ENCODE measurements at places on chromosomes 7 and 10.
A peak's percentile ranks its signal among the peaks of the same experiment; 100 is the strongest.

- DNase-seq, result no peak
These were observed 119.8 kb downstream of the FAM107B start for GRCh38 chr10:14654821-14655382.

DNA sequence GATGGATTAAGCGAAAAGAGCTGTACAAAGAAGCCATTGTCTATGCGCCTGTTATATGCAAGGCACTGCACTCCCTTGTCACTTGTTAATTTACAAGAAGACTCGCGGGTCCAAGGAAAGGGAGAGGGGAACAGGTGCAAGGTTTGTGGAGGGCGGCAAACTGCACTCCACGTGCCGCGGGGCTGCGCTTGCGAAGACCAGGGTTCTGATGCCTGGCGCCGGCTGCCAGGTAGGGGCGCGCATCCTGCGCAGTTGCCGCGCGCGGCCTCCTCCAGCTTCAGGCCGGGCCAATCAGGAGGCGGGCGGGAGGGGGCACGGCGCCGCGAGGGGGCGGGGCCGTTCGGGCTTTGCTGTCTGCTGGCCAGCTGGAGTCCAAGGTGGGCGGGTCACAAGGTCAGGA, 140.6 kb upstream of the PALS2 start:
- DNase-seq, result no peak

- DNase-seq, result peak; percentile 9
These were observed 126.5 kb upstream of the UNC5B start for GRCh38 chr10:71085689-71086438.

DNA sequence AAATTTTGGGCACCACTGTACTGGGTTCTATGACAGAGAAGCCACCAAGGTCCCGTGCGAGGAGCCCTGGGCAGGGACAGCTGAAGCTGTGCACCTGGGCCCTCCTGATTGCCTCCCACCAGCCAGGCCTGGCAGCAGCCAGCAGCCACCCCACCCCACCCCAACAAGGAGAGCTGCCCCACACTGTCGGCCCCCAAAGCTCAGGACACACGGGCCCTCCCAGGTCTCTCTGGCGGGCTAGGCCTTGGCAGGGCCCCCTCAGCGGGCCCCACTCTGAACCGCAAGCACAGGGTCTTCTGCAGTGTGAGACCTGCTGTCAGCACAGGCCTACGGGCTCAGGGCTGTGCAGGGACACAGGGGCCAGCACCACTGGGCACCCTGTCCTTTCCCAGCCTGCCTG, 5.5 kb downstream of the GPR146 start:
- no peak for DNase-seq

DNA sequence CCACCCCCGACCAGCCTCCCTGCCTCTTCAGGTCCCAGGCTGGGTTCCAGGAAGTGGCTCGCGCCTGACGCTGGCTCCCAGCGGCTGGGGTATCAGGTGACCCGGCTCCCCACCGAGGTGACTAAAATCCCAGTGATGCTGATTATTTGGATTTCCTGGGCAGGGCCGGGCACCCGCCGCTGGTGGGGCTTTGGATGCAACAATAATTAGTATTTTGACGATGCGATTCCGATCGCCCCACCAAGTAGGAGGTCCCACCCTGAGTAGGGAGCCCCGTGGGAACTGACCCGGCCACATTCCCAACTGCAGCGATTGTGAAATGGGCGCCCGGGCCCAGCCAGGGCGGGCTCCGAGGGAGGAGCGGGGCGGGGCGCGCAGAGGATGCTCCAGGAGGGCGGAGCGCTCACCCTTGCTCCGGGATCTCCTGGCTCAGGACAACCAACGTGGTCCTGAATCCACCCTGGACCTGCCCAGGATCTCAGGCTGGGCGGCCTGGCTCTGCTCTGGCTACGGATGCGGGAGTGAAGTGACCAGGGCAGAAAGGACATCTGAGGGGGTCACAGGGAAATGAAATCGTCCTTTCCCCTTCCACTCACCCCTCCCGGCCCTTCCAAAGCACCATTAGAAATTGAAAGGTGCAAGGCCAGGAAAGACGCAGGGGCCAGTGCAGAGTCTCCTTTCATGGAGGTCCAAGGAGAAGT, 32.6 kb downstream of the DUSP5 start:
- DNase-seq, result no peak

- no peak for DNase-seq
These were observed 34.5 kb downstream of the TSPAN14 start for GRCh38 chr10:80488539-80489066.

GRCh38 chr10:131802996-131803395, 97.8 kb upstream of the PPP2R2D start:
- DNase-seq, result no peak

DNA sequence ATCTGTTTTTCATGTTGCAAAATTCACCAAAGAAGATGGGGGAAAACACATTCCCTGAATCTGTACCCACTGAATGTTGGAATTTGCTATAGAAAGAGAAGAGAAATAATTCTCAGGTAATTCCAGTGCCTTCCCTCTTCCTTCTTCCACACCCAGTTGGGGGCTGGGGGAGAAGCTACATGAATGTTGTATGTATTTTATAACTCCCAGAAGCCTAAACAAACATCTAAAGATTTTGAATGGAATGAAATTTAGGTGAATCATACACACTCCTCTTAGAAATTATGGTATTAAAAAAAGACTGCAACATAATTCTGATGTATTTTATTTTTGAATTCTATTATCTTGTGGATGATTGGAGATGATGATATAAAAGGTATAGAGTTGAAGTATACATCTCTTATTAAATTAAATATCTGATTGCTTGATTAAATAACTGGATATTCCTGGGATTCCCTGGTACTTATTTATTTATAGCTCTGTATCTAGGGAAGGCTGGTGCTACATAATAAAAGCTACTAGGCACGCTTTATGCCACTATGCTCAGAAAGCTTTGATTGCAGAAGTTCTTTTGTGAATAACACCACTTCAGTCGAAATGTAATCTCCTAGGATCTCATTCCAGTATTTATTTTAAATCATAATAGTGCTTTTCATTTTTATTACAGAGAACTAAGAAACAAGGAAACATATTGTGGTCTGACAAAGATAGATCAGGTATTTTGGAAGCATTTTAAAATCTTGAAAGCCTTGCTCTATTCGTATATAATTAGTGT, 98.5 kb downstream of the MCU start:
- DNase-seq, result no peak

DNA sequence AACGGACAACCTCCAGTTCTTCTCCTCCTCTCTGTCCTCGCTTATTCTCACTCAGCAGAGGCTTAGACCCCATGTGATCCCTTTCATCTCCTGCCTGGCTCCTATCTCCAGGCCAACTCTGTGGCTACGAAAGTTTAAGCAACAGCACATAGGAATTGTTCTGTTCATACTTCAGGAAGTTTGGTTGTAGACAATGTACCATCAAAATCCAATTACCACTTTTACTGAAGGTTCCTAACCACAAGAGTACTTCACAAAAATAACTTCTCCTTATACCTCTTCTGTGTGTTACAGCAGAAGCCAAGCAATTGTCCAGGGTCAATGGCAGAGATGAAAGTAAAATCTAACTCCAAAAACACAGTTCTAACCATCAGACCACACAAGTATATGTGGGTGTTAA, 80.0 kb downstream of the SLC25A13 start:
- DNase-seq, result no peak

- no peak for DNase-seq
These were observed 43.2 kb downstream of the CHST3 start for GRCh38 chr10:72007246-72007892.

DNA sequence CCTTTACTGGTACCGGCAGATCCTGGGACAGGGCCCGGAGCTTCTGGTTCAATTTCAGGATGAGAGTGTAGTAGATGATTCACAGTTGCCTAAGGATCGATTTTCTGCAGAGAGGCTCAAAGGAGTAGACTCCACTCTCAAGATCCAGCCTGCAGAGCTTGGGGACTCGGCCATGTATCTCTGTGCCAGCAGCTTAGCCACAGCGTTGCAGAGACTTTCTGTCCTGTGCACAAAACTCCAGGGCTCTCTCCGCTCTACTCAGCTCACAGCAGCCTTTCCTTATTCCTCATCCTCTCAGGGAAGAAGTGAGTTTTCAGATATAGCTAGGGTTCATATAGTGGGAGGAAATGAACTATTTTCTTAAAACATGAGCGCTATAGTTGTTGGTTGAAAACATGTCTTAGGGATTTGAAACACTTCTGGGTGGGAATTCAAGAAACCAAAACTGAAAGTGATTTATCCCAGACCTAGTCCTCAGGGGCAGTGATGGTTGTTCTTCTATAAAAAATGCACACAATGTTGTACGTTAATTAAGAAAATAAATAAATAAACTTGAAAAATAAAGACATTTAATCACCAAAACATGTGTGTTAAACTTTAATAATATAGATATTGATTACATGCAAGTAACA, 150.2 kb upstream of the PRSS58 start:
- DNase-seq, result no peak

DNA sequence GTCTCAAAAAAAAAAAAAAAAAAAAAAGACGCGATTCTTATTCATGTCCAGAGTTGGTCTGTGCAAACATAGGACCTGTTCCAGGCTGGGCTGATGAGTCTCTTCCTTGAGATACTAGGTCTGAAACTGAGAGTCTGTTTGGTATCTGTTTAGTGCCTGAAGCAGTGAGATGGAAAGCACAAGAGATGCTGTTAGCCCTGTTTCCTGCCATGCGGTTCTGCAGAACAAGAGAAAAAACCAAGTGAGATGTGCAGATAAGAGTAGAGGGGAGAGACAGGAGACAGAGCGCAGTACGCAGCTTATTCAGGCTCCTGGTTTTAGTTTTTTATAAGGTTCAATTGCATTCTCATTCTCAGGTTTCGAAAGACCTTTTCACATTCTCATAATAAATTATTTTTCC, 85.8 kb upstream of the PRKCQ start:
- DNase-seq, result no peak

DNA sequence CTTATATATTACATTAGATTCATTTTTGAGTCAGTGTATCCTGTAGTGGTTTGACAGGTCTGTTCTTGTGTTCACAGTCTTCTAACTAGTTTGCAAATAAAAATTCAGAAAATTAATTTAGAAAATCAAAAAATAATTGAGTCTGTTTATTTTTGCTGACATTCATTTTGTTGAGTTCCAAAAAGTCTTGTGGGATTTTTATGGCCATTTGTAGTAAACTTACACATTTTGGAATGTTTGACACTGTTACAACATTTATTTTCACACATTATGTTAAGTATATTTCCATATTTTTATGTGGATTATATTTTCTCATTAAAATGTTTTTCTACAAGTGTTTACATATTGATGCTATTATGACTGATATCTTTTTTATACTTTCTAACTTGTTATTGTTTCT, 16.4 kb downstream of the RABGEF1 start:
- DNase-seq, result no peak

DNA sequence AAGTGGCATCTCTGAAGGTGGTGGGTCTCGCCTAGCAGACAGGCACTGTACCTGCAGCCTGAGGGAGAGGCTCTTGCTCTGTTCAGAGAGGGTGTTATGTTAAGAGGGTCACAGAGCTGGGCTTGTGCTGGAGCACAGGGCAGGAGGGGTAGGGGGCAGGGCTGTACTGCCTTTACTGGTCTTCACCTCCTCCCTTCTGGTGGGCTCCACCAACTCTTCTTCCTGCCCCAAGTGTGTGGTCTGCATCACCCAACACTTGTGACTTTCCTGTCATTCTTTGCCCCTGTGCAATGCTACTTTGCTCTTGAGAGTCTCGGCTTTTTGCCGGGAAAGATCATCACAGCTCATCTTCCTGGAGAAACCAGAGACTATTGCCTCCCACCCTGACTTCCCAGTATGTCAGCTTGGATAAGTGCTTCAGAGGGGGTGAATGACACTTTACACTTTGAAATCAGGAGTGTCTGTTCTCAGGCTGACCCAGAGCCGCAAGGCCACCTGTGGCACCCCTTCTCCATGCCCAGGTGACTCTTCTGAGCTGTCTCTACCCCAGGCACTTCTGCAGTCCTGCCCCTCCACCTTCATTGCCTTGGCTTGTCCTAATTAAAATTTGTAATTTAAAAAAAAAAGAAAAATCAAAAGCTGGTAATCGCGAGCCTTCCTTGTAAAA, 38.4 kb upstream of the IKZF1 start:
- no peak for DNase-seq

GRCh38 chr7:150379441-150380379, 580 bp downstream of the ZNF775 start:
- DNase-seq, result no peak

DNA sequence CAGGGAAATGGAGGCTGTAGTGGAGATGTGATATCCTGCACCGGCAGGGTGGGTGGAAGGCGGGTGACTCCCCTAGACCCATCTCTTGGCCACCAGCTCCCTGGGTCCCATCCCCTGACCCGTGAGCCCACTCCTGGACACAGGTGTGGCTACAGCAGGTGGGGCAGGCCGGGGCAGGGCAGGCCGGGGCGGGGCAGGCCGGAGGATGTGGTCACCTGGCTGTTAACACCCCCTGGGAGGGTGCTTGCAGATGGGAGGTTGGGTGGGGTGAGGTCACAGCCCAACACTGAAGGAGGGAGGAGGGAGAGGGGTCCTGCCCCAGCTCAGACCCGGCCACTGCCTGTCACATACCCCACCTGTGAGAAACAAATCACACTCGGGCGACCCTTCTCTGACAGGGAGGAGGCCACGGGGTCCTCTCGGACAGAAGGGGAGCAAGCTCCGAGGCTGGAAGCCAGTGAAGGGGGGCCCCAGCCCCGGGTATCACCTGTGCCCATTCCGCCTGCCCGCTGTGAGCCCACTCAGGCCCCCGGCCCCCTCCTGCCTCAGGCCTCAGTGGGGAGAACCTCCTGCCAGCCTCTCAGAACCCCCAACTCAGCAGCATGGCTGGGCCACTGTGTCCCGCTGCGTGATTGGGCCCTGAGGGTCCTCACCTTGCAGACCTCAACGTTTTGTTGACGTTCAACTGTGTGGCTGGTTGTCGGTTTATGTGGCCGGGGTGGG, 74.0 kb downstream of the MICALL2 start:
- DNase-seq, result no peak

DNA sequence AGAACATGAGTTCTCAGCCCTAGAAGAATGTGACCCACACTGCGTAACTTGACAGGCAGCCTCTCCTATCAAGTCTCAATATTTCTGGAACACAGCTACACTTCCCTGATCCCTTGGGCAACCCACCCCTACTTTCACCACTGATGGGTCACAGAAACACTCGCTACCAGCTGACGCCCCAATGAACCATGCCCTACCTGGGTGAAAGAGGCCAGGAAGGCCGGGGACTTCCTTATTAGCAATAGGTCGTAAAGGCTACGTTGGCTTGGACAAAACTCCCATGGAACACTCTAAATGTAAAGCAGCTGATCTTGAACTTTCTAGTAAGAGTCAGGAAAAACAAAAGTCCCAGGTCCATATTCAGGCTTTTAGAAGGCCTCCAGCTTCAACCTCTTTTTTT, 202.3 kb upstream of the KCTD7 start:
- DNase-seq, result no peak

DNA sequence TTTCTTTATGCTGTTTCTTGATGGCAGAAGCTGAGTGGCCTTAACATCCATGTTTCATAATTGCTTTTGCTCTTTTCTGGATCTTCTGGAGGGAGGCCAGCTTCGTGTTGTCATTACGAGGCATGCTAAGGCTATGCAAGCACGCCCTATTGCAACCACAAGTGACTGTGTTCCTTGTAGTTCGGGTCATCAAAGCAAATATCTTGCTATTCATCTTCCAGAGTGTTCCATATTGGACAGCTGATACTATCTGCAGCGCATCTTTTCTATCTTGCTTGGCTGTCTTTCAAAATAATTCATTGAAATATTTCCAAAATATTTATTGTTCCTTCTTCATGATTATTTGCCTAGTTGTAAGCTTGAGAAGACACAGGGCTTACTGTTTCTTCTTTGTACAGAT, 5.0 kb downstream of the EPHB6 start:
- DNase-seq, result no peak
